Lung (tissue), 17 donors: ENCODE measurements at places on chromosomes 6 and 20. TPM values are rescaled to one million over a fixed set of nuclear protein-coding genes. Genes with fewer than 3 reads are reported as not detected.

DNA sequence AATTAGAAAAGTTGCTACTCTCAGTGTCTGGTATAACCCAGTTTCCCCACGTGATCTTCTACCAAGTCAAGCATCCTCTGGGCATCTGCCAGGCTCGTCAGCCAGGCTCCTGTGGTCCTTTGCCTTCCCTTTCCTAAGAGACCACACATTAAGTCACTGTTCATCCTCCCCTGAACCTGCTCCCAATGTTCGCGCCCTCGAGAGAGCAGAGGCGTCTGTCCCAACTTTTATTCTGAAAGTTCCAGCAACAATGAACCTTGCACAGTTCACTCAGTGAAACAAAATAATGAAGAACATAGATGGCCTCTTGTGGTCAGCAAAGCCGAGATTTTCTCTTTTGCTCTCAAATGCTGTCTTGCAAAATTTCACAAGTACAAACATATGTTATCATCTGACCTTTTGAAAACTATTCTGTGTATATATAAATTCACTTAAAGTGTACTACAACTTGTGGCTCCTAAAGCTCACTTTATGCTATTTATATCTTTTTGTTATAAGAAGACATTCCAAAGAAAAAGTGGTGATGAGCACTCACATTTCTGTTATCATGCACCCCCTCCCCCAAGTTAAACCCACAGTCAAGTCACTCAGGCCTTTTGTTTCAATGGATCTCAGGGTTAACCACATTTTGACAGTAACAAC lies 39.2 kb upstream of the NHSL1 start:
- no peaks in the 10 kb centered on the region for H3K36me3 ChIP-seq
- peak; percentile 58 for DNase-seq
- H3K27ac ChIP-seq: peak overlapping the region; percentile 39

DNA sequence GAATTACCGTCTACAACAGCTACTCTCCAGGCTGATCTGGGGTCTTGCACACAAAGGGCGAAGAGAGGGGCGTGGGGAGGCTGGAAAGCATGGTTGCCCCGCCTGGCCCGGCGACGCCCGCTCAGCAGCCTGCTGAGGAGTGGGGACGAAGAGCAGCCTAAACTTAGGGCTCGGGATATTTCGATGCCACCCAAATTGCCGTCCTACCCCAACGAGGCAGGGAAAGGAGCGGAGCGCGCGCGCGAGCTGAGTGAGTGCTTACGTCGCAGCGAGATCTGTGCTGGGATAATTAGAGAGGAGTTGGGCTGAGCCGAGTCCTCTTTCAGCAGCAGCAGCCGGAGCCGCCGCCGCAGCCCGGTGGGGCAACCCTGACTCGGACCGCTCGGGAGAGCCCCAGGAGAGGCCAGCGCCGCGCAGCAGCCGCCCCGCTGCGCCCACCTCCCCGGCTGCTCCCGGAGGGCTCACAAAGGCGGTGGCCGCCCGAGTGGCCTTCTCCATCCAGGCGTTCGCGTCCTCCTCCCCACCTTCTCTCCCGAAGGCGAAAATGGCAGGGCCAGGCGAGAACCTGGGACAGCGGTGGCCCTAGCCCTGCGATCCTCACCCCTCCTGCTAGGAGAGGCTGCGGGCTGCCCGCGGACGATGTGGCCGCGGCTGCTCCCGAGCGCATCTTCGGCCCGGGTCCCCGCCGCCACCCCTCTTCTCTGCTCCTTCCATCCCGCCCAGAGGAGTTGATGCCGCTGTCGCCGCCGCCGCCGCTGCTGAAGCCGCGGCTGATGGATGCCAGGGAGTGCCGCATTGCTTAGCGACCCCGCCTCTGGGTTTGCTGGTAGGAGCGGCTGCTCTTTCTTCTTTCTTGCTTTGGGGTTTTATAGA lies at the start of gene CLVS2:
TSS of gene CLVS2 (plus strand) at position 315 of the 873 bp plus-strand sequence. CDS start 1,543 bp downstream, outside the sequence.
- peaks cover 4% of the 10 kb centered on the region for H3K4me1 ChIP-seq
- H3K4me3 ChIP-seq: no peak within 1 kb of the TSS
- DNase-seq: peak; percentile 59

The GINS1 gene
- total RNA-seq: 3.3 TPM

The RIPPLY2 gene
- total RNA-seq: not detected

- DNase-seq: no peak
- H3K27ac ChIP-seq: peak overlapping the region; percentile 55
- H3K27me3 ChIP-seq: no peaks in the 10 kb centered on the region
- peaks cover 8% of the 10 kb centered on the region for H3K4me1 ChIP-seq
Measured at GRCh38 chr20:17556837-17557674, 12.8 kb upstream of the DSTN start.

- H3K27me3 ChIP-seq: no peaks in the 10 kb centered on the region
- DNase-seq: no peak
- H3K36me3 ChIP-seq: no peaks in the 10 kb centered on the region
Measured at GRCh38 chr20:10111139-10111958, 76.6 kb downstream of the ANKEF1 start.

The HTR1E gene
- total RNA-seq: not detected

GRCh38 chr6:108591040-108591816 lies 30.5 kb downstream of the FOXO3 start:
- no peaks in the 10 kb centered on the region for H3K27me3 ChIP-seq
- no peak overlapping the region for H3K4me3 ChIP-seq
- H3K36me3 ChIP-seq: peaks cover 2% of the 10 kb centered on the region
- peak; percentile 85 for DNase-seq

- peak; percentile 18 for DNase-seq
- no peaks in the 10 kb centered on the region for H3K36me3 ChIP-seq
- no peaks in the 10 kb centered on the region for H3K4me1 ChIP-seq
- no peak within 1 kb of the TSS for H3K27ac ChIP-seq
Measured at GRCh38 chr20:38303908-38304379, at the start of gene BPI. Gene BPI (plus strand): TSS chr20:38304156. CDS start chr20:38304224, 68 bp downstream.

The OPN5 gene
- not detected for total RNA-seq

DNA sequence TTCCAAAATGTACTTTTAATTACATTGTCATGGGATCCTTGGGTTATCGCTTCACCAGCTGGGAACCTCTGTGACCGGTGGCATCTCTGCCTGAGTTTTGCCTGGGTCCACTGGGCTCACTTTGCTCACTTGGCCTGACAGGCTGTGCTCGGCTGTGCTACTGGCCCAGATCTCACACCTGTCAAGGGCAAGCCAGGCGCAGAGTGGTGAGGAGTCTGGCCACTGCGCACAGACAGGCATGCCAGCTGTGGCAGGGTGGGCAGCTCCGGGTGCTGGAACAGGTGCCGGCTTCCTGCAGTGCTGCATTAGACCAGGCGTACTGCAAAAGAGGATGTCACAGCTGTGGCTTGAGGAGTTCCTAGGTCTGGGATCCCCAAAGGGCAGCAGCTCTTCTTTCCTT lies 489.8 kb downstream of the TENT5A start:
- DNase-seq: no peak
- no peaks in the 10 kb centered on the region for H3K27me3 ChIP-seq
- H3K36me3 ChIP-seq: no peaks in the 10 kb centered on the region
- no peaks in the 10 kb centered on the region for H3K4me1 ChIP-seq
- no peak overlapping the region for H3K27ac ChIP-seq
- no peak overlapping the region for H3K4me3 ChIP-seq

DNA sequence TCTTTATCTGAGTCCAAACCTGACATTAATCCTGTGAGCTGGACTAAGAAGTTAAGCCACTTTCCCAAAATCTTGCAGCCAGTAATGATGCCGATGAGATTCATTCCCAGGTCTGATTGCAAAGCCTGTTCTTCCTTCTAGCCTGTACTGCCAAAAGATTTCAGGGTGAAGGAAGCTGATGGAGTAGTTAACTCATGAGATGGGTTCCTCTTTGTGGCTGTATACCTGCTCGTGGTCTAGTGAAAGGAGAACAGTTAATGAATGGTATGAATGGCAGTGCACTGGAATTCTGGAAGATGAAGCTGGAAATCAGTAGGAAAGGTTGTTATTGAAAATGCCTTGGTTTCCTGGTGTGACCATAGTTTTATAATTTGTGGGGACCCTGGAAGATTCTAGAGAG lies 112.0 kb downstream of the FYN start:
- no peak overlapping the region for H3K27ac ChIP-seq
- no peaks in the 10 kb centered on the region for H3K36me3 ChIP-seq
- peaks cover 19% of the 10 kb centered on the region for H3K4me1 ChIP-seq
- DNase-seq: no peak
- H3K4me3 ChIP-seq: no peak overlapping the region

- H3K27ac ChIP-seq: no peak overlapping the region
- H3K27me3 ChIP-seq: no peaks in the 10 kb centered on the region
- no peak overlapping the region for H3K4me3 ChIP-seq
- no peak for DNase-seq
- no peaks in the 10 kb centered on the region for H3K4me1 ChIP-seq
Measured at GRCh38 chr6:151763303-151763702, 44.2 kb upstream of the ESR1 start.

The SASH1 gene
- 64.5 TPM for total RNA-seq

DNA sequence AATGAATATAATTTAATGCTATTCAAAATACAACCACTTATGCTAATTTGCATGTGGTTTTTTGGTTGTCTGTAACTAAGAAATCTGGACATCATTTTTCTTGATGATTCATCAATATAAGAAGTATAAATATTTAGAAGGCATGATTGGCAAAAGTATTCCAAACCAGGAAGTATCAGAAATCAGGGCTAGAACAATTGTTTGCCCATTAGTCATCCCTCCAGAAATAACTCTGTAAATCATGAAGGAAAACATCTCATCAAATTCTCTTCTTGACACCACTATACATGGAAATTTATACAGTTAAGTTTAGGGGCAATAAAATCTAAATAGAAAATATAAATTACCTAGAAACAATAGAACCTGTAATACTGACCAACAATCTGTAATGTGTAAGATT lies 554.7 kb upstream of the HS3ST5 start:
- no peaks in the 10 kb centered on the region for H3K4me1 ChIP-seq
- H3K27ac ChIP-seq: no peak overlapping the region
- no peaks in the 10 kb centered on the region for H3K36me3 ChIP-seq
- no peak for DNase-seq
- no peak overlapping the region for H3K4me3 ChIP-seq

The TM9SF4 gene
- 46.6 TPM for total RNA-seq

- H3K4me1 ChIP-seq: no peaks in the 10 kb centered on the region
- no peak overlapping the region for H3K27ac ChIP-seq
- no peak for DNase-seq
Measured at GRCh38 chr6:160439751-160440150, 91.6 kb downstream of the SLC22A3 start.

The SCRT2 gene
- total RNA-seq: not detected

- no peaks in the 10 kb centered on the region for H3K36me3 ChIP-seq
- peak overlapping the region; percentile 68 for H3K27ac ChIP-seq
- peaks cover 7% of the 10 kb centered on the region for H3K27me3 ChIP-seq
- peaks cover 14% of the 10 kb centered on the region for H3K4me1 ChIP-seq
- peak overlapping the region; percentile 90 for H3K4me3 ChIP-seq
- no peak for DNase-seq
Measured at GRCh38 chr20:50730765-50731054, 670 bp upstream of the PARD6B start.

GRCh38 chr20:653110-653589 lies at the start of gene SRXN1:
Gene SRXN1 (minus strand): TSS chr20:653200. CDS start chr20:653185, 15 bp downstream.
- peak within 1 kb of the TSS; percentile 56 for H3K4me3 ChIP-seq
- peak; percentile 70 for DNase-seq
- peaks cover 9% of the 10 kb centered on the region for H3K4me1 ChIP-seq
- no peaks in the 10 kb centered on the region for H3K36me3 ChIP-seq
- peak within 1 kb of the TSS; percentile 89 for H3K27ac ChIP-seq

The ID1 gene
- total RNA-seq: 251 TPM

DNA sequence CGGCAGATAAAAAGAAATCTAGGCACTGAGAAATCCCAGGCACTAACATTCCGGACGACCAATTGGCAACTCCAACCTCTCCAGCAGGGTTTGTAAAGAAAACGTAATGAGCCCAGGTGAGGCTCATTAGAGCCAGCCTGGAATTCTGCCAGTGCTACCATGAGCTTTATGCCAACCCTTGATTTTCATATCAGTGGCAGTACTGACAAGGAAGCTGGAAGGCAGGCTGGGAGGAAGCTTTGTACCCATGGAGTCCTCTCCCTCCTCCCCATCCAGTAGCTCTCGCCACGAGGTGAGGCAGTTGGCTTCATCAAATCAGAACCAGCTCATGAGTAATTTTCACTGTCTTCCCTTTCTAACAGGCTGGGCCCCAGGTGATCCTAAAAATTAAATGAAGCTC lies 250.2 kb downstream of the ZNF217 start:
- DNase-seq: no peak
- no peaks in the 10 kb centered on the region for H3K4me1 ChIP-seq
- no peak overlapping the region for H3K27ac ChIP-seq
- no peak overlapping the region for H3K4me3 ChIP-seq

DNA sequence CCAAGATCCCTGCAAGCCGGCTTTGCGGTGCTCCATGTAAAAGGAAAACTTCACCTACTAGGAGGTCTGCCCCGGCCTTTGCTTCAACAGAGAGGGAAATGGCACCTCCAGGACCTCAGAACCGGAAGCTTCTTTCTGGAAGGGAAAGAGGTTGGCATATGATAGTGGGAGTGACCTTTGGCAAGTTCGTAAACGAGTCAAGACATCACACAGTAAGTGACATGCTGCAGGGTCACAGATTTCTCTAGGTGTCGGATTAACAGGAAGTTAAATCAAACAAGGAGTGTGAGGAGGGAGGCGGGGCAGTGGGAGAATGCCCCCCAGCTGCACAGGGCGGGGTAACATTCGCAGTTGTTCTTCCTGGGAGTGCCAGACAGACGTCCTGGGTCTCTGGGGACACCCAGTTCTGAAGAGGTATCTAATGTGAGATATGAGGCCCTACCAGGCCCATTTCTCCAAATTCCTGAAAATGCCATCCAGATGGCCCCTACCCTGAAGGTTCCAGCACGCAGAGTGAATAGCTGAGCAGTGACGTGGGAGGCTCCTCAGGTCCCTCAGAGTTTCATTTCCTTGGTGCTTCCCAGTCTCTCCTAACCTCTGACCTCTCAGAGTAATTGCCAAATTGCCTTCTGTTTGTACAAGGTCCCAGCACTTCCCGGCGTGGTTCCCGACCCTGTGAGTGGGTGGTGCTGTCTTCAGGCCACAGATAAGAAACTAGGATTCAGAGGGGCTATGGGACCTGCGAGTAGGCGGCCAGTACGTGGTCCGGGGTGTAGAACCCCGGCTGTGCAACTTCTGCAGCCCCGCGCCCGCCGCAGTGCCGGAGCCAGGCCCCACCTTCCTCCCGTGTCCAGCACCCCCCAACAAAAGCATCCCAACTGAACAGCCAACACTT lies 1.9 kb downstream of the RRBP1 start:
- H3K4me3 ChIP-seq: peak overlapping the region; percentile 90
- H3K27me3 ChIP-seq: no peaks in the 10 kb centered on the region
- H3K4me1 ChIP-seq: peaks cover 40% of the 10 kb centered on the region
- DNase-seq: peak; percentile 52
- H3K36me3 ChIP-seq: peaks cover 9% of the 10 kb centered on the region

- no peaks in the 10 kb centered on the region for H3K36me3 ChIP-seq
- no peak overlapping the region for H3K27ac ChIP-seq
- H3K4me1 ChIP-seq: no peaks in the 10 kb centered on the region
- no peak overlapping the region for H3K4me3 ChIP-seq
- H3K27me3 ChIP-seq: no peaks in the 10 kb centered on the region
Measured at GRCh38 chr20:43963872-43964791, 49.5 kb downstream of the TOX2 start.

GRCh38 chr6:46044881-46045617 lies 29.4 kb upstream of the CLIC5 start:
- H3K27me3 ChIP-seq: no peaks in the 10 kb centered on the region
- no peak for DNase-seq
- H3K4me3 ChIP-seq: no peak overlapping the region

The SEL1L2 gene
- not detected for total RNA-seq

The MOXD1 gene
- total RNA-seq: 37.5 TPM
